H7 (cell line): ENCODE measurements at places on chromosomes 7 and 10.
A peak's percentile ranks its signal among the peaks of the same experiment; 100 is the strongest.

DNA sequence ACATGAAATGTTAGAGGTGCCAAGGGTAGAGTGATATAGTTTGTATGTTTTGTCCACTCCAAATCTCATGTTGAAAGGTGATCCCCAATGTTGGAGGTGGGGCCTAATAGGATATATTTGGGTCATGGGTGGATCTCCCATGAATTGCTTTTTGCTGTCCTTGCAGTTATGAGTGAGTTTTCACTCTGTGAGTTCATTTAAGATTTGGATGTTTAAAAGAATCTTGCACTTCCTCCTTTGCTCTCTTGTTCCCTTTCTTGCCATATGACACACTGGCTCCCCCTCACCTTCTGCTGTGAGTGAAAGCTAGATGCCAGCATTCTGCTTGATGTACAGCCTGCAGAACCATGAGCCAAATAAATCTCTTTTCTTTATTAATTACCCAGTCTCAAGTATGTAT lies 269.2 kb downstream of the ZWINT start:
- DNase-seq = no peak

GRCh38 chr7:33067921-33068320 lies 5.3 kb upstream of the NT5C3A start:
- DNase-seq = no peak

- DNase-seq = no peak
Observed at GRCh38 chr10:27052656-27053055, 47.6 kb downstream of the ANKRD26 start.

DNA sequence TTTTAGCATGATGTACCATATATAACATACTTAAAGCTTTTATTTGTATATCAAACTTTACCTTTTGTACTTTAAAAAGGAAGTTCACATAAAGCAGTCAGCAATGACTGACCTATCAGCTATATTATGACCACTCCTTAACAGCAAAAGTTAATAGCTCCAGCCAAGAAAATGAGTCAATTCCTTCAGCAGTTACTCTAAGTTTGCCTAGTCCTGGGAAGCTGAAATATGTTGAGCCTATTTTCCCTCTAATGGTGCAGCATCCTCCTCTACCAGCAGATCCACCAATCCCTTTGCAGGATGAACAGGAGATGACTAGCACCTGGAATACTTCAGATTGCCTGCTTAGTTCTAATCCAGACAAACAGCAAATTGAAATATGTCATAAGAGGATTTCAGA lies 64.2 kb downstream of the CUL2 start:
- DNase-seq = no peak

DNA sequence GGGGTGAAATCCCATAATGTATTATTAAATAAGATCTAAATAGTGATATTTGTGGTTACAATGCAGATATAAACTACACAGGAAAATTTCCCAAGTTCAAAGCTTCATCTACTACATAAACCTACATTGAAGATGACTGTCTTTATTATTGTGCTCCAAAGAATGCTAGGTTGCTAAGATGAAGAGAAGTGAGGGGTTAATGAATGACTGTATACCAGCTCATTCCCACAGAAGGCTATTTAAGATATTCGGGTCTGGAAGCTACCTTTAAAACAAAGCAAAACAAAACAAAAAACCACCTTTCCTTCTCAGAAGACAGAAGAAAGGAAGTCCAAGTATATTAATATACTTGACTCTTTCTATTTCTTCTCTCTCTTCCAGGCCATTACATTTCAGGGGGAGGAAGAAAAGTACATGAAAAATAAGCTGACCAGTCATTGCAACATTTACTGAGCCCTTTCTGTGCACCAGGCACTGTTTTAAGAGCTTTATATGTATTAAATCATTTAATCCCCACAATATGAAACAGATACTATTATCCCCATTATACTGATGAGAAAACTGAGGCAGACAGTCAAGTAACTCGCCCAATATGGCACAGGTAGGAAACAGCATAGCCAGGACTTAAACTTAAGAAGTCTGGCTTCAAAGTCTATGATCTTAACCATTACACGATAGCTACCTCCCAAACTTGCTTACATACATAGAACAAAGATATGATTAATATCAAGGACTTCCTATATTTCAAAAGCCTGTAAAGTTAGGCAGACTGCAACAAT lies 48.1 kb downstream of the TNPO3 start:
- no peak for DNase-seq

DNA sequence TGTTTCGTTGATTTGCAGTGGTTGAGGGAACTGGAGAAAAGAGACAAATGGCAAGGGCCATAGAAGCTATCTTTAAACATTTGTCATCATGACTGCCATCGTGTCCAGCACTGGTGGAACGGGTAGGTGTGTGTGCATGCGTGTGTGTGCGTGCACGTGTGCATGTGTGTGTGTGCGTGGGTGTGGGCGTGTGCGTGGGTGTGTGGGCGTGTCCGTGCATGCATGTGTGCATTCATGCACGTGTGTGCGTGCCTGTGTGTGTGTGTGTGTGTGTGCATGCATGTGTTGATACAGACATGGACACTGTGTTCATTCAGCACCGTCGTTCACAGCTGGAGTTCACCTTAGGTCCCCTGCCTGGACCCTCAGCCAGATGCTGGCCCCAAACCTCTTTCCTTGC lies 38.1 kb upstream of the AP5Z1 start:
- no peak for DNase-seq

GRCh38 chr7:137316648-137317353 lies 26.7 kb downstream of the PTN start:
- no peak for DNase-seq

DNA sequence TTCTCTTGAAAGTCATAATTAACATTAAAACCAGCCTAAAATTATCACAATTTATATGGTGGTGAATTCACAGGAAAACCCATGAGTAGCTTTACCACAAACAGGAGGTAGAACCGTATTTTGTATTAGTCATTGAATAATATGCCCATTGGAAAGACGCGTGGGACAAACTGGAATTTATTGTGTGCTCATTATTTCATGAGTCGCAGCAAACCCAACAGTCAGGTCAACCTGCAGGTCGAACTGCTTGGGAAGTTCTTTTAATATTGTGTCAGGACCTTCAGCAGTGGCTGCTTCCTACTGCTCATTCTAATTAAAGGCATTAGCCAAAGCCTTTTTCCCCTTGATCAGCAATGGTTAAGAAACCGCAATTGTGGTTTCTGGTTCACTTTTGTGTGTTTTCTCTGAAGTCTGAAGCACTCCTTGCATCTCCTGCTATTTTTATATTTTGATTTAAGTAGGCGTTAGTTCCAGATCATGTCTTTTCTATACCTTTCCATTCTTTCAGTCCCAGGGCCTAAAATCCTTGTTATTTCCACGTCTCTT lies 100.1 kb downstream of the RAB11FIP2 start:
- DNase-seq = no peak

- no peak for DNase-seq
Observed at GRCh38 chr7:114554781-114555537, 140.3 kb downstream of the FOXP2 start.

- DNase-seq = peak; percentile 74
Observed at GRCh38 chr7:155806096-155806871, 6.0 kb downstream of the SHH start.

- peak; percentile 67 for DNase-seq
Observed at GRCh38 chr10:103616705-103617601, 123.4 kb downstream of the NEURL1 start.

DNA sequence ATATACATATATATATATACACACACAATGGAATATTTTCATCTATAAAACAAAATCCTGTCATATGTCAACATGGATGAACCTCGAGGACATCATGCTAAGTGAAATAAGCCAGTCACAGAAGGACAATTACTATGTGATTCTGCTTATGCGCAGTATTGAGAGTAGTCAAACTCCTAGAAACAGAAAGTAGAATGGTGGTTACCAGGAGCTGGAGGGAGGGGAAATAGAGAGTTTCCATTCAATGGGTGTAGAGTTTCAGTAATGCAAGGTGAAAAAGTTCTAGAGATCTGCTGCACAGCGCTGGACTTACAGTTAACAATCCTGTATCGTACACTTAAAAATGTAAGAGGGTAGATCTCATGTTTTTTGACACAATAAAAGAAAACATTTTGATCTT lies 181.9 kb downstream of the CDCA7L start:
- no peak for DNase-seq

DNA sequence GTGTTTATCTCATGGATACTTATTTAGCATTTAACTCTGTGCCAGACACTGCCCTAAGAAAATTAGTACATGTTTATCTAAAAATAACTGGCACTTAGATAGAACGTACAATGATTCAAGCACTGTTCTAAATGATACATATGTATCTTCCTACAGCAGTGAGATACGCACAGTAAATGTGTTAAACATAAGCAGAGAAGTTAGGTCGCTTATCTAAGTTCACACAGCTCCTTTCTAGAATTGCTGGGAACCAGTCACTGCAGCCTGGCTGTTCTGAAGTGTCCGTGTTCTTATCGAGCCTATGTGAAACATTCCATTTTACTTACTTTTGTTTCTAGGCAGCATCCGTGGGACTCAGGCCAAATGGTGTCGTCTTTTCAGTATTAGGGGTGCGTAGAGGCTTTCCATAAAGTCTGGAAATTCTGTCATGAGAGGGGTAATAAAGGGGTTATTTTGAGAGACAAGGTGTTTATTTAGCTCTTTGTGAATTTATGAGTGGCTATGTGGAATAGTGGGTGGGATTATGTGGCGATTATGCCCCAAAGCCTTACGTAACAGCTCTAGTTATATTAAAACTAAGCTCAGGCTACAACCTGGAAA lies 186.9 kb downstream of the SND1 start:
- DNase-seq = no peak

DNA sequence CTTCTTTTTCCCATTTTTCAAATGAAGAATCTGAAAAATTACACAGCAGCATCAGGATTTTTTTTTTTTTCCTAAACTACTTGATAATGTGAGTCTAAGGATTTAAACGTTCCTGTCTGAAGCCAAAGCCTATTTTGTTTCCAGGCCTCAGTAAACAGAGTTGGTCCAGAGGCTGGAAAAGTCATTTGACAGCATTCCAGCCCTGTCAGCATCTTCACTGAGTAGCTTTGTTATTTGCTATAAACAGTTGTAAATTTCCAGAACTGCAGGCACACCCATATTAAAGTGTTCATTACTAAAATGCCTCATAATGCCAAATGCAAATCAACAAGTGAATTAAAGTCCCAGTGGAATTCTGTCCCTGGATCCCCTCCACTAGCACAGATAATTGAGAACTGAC lies 35.5 kb upstream of the KMT2E start:
- no peak for DNase-seq

GRCh38 chr10:88147000-88147798 lies 283.8 kb downstream of the PTEN start:
- DNase-seq = no peak

DNA sequence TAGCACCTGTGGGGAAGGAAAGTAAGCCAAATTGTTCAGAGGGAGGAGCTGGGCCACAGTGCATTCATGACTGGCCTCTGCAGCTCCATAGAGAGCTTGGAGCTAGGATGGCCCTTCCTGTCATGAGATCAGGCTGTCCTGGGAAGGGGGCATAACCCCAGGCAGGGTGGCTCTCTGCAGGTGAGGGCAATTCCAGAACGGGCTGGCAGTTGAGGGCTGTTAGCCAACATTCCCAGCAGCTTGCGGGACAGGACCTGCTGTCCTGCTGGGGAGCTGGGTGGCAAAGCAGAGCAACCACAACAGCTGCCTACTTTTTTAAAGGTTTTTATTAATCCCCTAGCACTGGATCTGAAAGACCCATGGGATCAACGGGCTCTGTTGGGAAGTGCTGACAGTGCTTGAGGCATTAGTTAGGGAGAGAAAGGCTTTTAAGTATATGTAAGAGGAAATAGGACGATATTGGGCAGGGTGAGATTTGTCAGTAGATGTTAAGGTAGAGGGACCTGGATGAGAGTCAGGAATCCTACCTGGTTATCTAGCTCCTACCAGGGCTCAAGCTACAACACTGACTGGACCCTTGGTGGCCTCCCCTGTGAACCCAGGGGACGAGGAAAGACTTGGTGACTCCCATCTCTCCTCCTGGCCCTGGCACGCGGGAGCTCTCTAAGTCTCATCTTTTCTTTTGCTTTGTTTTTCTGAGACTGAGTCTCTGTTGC lies 77.8 kb downstream of the NAMPT start:
- DNase-seq = no peak

- no peak for DNase-seq
Observed at GRCh38 chr10:22666287-22667092, 47.9 kb downstream of the PIP4K2A start.

GRCh38 chr7:95772298-95772770 lies at the start of gene DYNC1I1:
Gene DYNC1I1, plus strand, starts transcription at chr7:95772554. Its CDS starts 32,176 bp downstream, at chr7:95804730.
- peak; percentile 85 for DNase-seq

DNA sequence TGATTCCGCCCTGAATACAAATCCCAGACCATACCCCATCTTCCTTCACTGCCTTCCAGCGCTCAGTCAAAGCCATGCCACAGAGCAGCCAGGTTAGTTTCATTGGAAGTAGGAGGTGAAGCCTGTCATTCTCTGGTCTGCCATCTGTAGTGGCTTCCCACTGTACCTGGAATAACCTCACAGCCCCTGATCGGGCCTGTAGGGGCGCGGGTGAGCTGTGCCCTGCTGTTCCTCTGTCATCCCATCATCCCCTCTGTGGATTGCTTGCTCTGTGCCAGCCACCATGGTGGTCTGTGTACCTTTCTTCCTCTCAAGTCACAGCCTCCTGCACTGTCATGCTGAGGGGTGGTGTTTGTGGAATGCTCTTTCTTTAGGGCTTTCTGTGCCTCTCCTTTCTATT lies 155.1 kb downstream of the ZNF22 start:
- peak; percentile 34 for DNase-seq

DNA sequence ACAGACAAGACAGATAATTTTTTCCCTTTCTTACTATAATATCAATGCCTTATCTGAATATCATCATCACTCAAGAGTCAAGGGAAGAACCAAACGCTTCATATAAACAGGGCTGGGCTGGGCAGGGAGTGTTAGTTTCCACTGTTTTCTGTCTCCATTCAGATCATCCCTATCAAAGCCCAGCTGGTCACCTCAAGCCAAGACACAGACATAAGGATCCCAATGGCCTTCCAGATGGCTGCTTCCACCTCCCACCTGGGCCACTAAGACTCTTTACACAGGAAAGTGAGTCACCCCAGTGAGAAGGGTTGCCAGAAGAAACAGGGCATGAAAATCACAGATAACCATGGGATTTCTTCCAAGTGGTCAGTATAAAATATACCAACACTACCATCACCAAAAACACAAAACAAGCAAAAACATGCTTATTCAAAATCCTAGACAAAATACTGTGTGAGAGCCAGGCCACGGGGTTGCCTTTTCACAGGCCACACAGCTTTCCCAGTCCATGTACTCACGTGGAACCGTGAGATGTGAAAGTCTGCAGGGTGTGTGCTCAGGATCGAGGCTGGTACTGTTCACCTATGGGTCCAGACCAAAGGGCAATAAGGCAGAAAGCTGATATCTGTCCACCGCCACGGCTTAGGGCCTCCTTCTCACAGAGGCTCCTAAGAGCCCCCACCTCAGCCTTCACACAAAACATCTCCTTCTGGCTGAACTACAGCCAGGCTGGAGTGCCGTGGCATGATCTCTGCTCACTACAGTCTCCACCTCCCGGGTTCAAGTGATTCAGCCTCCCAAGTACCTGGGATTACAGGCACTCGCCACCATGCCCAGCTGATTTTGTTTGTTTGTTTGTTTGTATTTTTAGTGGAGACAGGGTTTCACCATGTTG lies 5.7 kb downstream of the PRSS1 start:
- DNase-seq = no peak
